ENCODE measurements at places on chromosomes 5 and 9. TPM values are rescaled to one million over a fixed set of nuclear protein-coding genes. Genes with fewer than 3 reads are reported as not detected.

Gene ACTL7A
- not detected for total RNA-seq

Gene CCL21
- total RNA-seq = 37.9 TPM

Gene NDUFAF2
- total RNA-seq = 31.8 TPM

Gene MAST4
- 55.3 TPM for total RNA-seq

Gene HTR1A
- 0.40 TPM for total RNA-seq

Gene TTC16
- total RNA-seq = not detected

Gene GABRA1
- total RNA-seq = not detected

Gene QSOX2
- 7.5 TPM for total RNA-seq

Gene CDO1
- total RNA-seq = 16.6 TPM

Gene CSNK1A1
- 158 TPM for total RNA-seq

Gene LCN10
- total RNA-seq = 4.5 TPM

Gene PAEP
- 0.71 TPM for total RNA-seq

Gene DIRAS2
- 0.18 TPM for total RNA-seq

Gene IGFBPL1
- total RNA-seq = not detected

Gene NR4A3
- total RNA-seq = 71.0 TPM

Gene FBXL17
- total RNA-seq = 13.4 TPM

Gene ICE1
- total RNA-seq = 27.4 TPM

Gene PCDHGA1
- 1.0 TPM for total RNA-seq

Gene PCDHGC4
- 1.4 TPM for total RNA-seq

Gene FAM163B
- 0.30 TPM for total RNA-seq

Gene PDLIM4
- 45.4 TPM for total RNA-seq

Gene PLCXD3
- total RNA-seq = 69.5 TPM

Gene SPATA31D4
- total RNA-seq = not detected

Gene CAVIN4
- 0.27 TPM for total RNA-seq
